Frontal cortex (tissue), 4 donors: ENCODE measurements at places on chromosomes 4 and X.

GRCh38 chrX:20438871-20439526 is 172.3 kb upstream of the RPS6KA3 start:
- no peak for DNase-seq

- DNase-seq, result no peak
Measured at GRCh38 chr4:26958925-26959653, 98.4 kb downstream of the STIM2 start.

DNA sequence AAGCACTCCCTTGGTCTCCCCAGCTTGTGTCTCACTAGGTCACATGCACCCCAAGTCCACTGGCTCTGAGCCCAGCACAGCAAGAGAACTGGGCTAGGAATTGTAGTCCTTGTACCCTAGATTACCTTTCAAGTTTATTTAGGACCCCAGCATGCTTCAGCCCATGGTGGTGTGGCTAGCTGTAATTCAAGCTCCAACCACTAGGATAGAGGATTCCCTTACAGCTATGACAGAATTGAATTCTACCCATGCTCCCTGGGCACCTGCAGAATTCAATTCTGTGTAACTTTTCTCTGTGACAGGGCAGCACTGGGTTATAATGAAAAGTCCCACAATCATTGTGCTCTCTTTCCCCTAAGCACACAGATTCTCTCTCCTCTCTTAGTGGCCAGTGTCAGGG is 253.8 kb upstream of the DMD start:
- no peak for DNase-seq

DNA sequence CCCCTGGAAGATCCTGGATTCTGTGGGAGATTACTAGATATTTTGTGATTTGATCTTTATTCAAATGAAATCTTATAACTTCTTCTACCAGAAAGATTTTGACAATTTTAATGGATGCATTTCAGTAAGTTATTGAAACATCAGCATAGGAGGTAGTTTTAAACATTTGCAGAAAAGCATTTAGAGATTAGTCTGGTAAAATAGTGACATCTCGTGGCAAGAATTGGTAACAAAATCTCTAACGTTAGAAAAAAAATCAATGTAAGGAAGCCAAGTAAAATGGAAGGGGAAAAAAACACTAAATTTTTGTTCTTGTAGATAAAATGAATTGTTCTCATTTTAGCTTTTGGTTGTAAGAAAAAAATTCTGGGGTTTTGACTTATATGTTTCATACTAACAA is 73.3 kb downstream of the TASL start:
- DNase-seq, result no peak

- DNase-seq, result no peak
Measured at GRCh38 chr4:37430718-37431416, 186.3 kb downstream of the NWD2 start.

DNA sequence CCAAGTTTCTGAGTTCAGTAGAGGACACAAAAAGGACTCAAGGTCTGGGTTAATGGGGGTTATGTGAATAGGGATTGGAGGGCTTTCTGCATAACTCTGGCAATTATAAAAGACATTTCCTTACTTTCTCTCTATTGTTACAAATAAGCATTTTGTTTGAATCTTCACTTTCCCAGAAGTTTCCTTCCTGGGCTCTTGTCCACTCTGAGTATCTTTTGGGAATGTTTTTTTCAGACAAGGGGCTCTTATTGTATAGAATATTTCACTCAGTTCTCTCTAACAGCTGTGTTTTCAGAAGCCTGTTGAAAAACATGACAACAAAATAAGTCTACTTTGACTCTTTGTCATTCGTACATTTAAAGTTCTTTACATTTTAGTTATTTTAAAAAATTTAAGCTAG is 57.6 kb upstream of the MAP9 start:
- no peak for DNase-seq

- no peak for DNase-seq
Measured at GRCh38 chr4:146275370-146275769, 61.0 kb downstream of the REELD1 start.

GRCh38 chr4:67762086-67762485 is 7.9 kb upstream of the GNRHR start:
- DNase-seq, result no peak

GRCh38 chrX:44261286-44261685 is 82.2 kb downstream of the EFHC2 start:
- no peak for DNase-seq

DNA sequence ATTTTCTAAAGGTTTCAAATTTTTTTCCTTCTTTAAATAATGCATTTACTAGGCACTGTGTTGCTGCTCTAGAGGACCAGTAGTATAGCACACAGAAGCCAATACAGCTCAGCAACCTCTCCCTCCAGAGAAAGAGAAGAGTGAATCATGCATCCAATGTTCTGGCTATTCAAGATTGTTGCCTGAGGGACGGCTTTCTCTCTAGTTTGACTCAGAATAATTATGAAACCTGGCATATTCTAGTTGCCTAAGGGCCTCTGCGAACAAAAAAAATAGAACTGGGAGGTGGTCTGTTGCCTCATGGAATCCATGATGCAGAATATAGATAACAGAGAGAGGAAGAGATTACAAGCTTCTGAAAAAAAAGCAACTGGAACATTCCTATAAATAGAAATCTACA is 1233.3 kb upstream of the PABPC4L start:
- DNase-seq, result no peak

DNA sequence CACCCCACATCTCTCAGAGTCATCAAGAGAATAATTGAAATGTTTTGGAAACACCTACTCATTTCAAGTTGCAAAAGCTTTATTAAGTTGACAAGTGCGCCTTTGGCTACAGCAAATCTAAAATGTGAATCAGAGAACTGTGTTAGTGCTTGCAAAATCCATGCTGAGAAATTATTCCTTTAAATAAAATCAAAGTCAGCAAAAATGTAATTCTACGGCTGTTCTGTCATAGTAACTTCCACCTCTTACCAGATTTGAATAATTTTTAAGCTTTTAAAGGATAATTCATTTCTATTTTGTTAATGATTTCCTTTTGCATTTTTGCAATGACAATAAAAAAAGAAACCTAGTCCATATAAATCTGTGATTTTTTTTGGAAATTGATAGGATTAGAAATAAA is 1779.1 kb downstream of the STIM2 start:
- no peak for DNase-seq

DNA sequence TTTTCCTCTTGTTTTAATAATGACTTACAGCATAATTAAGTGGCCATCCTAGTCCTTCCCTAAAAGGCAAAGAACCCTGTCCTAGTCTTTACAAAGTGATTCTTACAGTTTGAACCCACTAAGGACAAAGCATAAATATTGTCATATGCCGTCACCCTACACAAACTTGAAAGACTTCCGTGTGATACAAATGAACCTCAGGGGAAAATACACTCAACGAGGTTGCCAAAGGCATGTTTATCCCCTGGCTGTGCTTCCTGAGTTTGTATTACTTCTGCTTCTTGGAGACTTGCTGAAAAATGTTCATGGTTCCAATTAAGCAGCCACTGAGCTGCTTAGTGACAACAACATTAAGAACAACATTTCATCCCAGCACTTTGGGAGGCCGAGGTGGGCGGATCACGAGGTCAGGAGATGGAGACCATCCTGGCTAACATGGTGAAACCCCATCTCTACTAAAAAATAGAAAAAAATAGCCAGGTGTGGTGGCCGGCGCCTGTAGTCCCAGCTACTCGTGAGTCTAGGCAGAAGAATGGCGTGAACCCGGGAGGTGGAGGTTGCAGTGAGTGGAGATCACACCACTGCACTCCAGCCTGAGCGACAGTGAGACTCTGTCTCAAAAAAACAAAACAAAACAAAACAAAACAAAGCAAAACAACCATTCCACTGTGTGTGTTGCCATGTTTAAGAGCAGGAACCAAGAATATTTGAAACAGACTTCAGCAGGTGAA is 16.2 kb downstream of the RASSF6 start:
- no peak for DNase-seq

GRCh38 chrX:103537871-103538387 is 18.6 kb upstream of the RAB40A start:
- DNase-seq, result no peak

- no peak for DNase-seq
Measured at GRCh38 chrX:101208152-101208905, 11.3 kb upstream of the DRP2 start.

DNA sequence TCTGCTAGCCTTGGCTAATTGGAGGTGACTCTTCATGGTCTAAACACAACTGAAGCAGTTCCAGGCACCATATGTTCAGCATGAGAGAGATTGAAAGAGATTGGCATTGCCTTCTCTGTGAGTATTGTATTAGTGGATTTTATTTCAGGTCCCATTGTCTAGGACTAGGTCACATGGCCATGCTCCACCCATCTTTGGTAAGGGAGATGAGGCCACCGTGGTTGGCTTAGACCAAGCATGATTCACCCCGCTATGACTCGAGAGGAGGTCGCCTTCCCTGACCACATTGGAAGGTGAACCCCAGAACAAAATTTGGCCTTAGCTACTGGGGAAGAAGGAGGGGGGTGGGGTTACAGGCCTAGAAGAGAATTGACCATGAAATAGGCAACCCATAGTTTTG is 109.9 kb upstream of the BCOR start:
- no peak for DNase-seq

- peak; percentile 32 for DNase-seq
Measured at GRCh38 chr4:56575820-56576429, 70.3 kb downstream of the ARL9 start.

- DNase-seq, result no peak
Measured at GRCh38 chr4:140312100-140312499, 61.3 kb upstream of the SCOC start.

DNA sequence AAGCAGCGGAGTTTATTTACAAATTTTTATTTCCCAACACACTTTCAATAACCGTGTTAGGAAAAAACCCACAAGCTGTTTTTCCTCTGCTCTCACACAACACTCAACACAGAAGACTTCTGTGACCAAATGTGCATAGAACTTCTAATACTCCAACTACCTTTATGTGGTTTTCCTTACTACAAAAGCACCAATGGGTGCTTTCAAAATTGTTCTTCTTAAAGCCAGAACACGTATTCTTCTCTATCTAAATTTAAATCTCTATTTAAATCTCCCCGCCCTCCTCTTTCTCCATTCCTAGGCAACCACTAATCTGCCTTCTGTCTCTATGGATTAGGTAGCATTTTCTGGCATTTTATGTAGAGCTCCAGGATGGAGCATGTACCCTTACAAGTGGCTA is 90.0 kb downstream of the SHROOM2 start:
- DNase-seq, result no peak

- no peak for DNase-seq
Measured at GRCh38 chr4:186946682-186947294, 223.1 kb upstream of the FAT1 start.

DNA sequence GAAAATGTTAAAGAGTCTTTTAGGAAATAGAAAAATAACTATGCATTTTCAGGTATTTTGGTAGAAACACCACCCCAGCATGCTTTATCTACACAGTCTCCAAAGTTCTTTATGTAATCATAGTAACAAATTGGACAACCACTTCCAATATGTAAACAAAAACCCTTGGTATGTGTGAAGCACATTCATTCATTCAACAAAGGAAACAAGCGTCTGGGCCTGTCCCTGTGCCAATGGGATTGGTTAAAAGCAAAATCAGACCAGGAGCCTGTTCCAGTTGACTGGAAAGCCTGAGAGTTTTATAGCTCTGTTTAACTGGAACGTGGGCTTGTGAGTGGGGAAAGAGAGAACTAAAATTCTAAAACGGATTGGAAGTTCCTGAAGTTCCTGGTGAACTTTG is 41.3 kb upstream of the TENM3 start:
- DNase-seq, result no peak

- DNase-seq, result peak; percentile 89
Measured at GRCh38 chrX:153470411-153471363, at the start of gene HAUS7. HAUS7 (minus strand) TSS chrX:153470576; CDS start chrX:153470557, 19 bp downstream.

DNA sequence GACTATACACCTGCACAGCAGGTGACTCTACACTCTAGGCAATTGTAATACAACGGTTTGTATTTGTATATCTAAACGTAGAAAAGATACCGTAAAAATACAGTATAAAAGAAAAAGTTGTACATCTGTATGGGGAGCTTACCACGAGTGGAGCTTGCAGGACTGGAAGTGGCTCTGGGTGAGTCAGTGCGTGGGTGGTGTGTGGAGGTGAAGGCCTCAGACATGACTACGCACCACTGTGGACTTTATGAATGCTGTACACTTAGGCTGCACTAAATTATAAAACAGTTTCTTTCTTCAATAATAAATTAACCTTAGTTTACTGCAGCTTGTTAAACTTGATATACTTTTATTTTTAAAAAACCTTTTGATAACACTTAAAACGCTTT is 85.0 kb upstream of the FAT1 start:
- no peak for DNase-seq

GRCh38 chr4:39169426-39169825 is 12.9 kb upstream of the WDR19 start:
- DNase-seq, result no peak

DNA sequence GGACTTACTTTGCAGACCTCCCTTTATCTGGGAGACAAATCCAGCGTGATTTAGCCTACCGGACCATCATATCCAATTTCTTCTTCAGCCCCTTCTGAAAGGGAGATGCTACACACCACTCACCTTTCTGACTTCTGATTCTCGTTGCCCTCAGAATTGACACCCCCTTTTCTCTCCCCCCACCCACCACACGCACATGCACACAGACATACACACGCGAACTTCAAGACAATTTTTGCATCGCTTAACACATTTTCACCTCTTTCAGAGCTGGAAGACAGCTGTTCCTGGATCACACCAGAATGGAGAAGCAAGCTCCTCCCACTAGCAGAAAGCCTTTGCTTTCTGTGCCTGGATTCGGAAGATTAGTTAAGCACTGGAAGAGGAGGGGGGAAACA is 1.0 kb upstream of the SNCA start:
- DNase-seq, result peak; percentile 21

GRCh38 chrX:133771086-133771646 is 214.2 kb downstream of the GPC3 start:
- no peak for DNase-seq

GRCh38 chrX:27086237-27086636 is 376.9 kb downstream of the PPP4R3C start:
- no peak for DNase-seq

GRCh38 chrX:21476909-21477308 is 102.7 kb downstream of the CNKSR2 start:
- DNase-seq, result no peak

DNA sequence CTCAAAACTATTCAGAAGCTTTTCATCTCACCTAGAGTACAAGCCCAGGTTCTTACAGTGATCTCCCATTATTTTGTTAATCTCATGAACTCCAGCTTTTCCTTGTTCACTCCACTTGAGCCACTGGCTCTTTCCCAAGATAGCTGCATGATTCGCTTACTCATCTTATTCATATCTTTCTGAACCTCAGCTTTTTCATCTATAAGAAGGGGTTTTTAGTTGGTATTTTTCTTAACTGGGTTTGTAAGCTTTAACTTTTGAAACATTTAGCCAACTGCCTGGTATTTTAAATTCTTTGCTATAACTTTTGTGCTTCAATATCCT is 24.0 kb downstream of the GIMD1 start:
- DNase-seq, result no peak
